ENCODE measurements at places on chromosomes 6 and 20. TPM values are rescaled to one million over a fixed set of nuclear protein-coding genes. Genes with fewer than 3 reads are reported as not detected.

DNA sequence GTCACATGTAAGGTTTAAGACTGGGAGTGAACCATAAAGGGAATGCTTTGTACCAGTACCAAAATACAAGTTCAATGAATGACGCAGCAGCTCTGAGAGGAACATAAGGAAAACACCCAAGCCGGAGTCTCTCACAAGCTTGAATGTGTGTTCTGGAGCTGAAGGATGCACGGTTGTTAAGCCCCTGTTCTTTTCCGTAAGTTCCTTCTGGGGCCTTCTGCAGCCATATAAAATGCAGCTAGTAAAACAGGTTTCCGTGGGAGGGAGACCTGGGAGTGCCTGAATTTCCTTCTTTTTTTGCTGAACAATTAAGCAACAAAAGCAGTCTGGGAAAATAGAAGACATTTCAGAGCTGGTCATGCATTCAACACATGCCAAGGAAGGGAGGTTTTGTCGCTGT is 73.2 kb upstream of the JAG1 start:
- DNase-seq = no peak

DNA sequence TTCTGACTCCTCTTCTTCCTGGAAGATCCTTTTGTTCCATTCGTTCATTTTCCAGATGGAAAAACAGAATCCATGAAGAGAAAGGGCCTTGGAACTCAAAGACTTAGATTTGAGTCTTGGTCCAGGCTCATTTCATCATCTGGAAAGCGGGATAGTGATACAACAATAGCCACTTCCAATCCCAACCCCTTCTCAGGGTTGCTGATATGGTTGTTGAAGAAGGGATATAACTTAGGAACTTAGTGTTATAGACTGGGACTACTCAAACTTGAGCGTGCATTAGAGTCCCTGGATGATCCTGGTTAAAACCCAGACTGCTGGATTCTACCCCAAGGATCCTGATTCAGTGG is 1.3 kb downstream of the GDAP1L1 start:
- no peak for DNase-seq

DNA sequence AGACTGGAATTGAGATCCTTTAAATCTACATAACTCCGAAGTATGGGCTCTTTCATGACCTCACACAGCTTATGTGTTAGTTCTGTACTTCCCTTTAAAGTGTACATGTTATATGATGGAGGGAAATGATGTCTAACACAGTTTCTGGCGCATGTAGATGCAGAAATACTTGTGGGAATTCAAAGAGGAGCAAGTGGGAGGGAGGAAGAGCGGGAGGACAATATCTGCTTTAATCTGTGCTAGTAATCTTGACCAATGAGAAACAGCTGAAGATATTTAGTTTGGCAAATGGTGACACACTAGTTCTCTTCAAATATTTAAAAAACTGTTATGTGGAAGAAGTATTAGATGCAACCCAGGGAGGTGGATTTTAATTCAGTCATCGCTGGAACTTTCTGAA is 62.9 kb upstream of the PLEKHG1 start:
- DNase-seq = no peak

DNA sequence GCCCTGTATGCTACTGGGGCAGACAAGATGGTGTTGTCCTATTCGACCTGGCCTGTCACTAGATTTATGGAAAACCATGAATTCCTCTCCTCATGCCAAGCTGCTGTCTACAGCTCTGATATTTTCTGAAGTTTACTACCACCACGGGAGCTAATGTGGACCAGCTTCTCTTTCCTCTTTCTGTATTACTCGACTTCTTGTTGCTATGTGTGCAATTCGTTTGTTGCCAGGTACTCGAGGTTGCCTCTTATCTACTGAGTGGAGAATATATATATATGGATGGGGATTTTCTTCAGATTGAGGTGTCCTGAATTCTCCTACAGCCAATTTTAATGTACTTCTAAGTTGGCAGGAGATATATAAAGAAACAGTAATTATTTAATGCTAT is 34.7 kb downstream of the MAN1A1 start:
- DNase-seq = no peak

DNA sequence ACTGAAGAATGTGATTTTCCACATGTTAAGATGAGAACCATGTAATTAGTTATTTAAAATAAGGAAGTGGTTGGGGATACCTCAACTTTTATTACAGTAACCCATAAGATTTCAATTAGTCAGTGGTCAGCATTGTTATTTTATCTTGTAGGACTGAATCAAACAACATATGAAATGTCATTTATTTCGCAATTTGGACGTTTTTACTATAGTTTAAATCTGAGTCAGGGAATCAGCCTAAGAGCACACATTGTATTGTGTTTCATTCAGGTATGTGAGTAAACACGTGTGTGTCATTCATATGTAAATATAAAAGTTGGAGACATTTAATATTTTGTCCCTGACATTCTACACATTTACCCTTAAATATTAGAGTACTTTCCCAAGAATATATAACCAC is 1418.7 kb downstream of the GRIK2 start:
- no peak for DNase-seq

- DNase-seq = no peak
These were observed 207.2 kb downstream of the CD109 start for GRCh38 chr6:73903155-73903554.

GRCh38 chr6:163133017-163133416 is 281.5 kb upstream of the QKI start:
- no peak for DNase-seq

GRCh38 chr20:57425150-57426013 is 34.2 kb downstream of the RBM38 start:
- DNase-seq = no peak

DNA sequence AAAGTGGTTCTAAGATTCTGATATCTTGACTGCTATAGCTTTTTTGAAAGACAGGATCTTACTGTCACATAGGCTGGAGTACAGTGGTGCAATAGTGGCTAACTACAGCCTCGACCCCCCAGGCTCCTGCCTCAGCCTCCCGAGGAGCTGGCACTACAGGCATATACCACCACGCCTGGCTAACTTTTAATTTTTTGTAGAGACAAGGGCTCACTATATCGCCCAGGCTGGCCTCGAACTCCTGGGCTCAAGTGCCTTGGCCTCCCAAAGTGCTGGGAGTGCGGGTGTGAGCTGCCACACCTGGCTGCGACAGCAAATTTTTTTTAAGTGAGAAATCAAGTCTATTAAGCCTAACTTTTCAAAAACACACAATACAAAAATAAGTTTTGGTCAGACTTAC is 106.6 kb downstream of the NOL4L start:
- no peak for DNase-seq

DNA sequence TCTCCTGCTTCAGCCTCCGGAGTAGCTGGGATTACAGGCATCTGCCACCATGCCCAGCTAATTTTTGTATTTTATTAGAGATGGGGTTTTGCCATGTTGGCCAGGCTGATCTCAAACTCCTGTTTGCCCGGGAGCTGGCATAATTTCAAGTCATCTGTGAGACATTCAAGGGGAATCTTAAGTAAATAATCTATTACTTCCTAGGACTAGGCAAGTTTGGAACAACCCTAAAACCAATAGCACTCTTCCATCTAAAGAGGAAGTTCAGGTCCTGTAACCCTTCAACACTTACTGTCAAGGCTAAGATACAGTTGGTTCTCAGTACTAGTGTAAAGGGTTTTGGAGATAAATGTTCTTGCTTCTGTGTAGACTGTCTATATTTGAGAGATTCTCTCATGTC is 267.8 kb upstream of the IRAK1BP1 start:
- DNase-seq = no peak

DNA sequence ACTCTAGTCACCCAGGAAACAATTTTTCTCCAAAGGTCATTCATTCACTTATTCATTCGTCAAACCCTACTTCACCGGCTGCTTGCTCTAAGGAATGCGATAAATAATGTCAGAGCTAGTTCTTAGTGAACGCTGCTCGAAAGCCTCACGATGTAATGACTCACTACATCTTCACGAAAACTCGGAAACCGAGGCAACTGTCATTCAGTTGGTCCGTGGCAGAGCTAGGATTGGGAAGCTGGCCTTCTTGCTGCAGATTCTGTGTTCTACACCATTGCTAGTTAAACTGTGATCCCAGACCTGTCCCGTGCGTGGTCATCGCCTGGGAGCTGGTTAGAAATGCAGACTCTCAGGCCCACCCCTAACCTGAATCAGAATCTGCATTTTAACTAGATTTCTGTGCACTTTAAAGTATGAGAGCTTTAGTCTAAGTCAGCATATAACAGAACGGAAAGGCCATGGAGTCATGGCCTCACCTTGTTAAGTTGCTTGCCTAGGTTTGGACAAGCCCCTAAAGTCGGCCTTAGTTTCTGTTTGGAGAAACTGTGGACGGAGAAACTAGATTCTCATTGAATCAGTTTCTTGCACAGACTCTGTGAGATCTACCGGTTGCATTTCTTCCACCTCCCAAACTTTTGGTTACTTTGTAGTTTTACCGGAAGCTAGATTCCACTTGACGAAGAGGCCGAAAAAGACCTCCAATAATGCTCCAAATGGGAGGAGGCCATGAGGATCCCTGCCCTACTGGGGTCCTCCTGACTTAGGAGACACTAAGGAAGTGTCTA is 651 bp upstream of the CCND3 start:
- no peak for DNase-seq

DNA sequence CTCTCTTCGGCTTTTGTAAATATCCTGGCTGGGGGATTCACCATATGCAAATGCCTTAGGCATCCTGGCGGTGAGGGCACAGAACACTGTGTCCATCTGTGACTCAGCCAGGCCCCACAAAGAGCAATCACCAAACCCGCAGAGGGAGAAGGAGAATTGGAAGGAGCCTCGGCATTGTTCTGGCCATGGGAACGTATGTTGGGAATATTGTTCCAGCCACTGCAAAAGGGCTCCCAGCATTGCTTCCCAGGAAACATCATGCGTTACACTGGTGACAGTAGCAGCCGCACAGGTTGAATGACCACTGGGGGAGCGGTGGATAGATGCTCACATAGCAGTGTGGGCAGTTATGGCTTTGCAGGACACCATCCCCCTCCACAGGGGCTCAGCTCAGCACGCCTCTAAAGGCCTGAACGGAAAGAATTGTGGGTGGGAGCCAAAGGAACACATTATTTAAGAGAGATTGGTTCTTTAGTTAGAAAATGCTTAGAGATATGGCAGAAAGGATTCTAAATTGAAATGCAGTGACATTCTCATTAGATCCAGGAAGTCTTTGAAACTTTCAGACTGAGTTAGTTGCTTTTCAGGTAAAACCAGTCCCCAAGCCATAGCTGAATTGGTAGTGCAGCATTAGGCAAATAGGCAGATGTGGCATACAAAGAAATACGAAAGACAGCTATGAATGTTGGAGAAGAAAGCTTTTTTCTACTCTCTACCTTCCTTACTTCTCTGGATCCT is 104.3 kb downstream of the RNF144B start:
- DNase-seq = no peak

DNA sequence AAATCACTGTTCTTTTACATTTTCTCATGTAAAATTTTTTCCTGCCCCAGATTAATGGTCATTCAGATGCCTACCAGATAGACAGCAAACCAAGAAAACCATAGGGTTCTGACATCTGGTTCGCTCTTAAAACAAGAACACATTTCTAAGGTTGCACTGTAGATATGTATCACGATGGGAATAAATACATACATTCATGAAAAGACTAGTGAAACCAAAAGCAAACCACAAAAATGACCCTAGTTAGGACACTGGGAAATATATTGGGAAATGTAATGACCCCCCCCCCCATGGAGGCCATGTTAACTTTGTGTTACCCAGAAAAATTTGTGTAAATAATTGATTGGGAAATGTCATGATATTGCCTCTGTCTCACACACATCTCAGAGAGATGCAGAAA is 37.5 kb downstream of the MTFR2 start:
- no peak for DNase-seq

- DNase-seq = no peak
These were observed 710 bp downstream of the BTBD9 start for GRCh38 chr6:38638941-38639497.

Gene SLC17A3
- not detected for total RNA-seq

GRCh38 chr6:142984386-142984785 is 39.4 kb upstream of the HIVEP2 start:
- DNase-seq = no peak

- DNase-seq = no peak
These were observed 1.0 kb downstream of the SRXN1 start for GRCh38 chr20:651713-652614.

GRCh38 chr6:159753081-159753872 is 8.6 kb upstream of the ACAT2 start:
- DNase-seq = no peak

Gene GABRR1
- total RNA-seq = not detected

GRCh38 chr6:13615792-13616120 is 621 bp downstream of the NOL7 start:
- peak; percentile 30 for DNase-seq

DNA sequence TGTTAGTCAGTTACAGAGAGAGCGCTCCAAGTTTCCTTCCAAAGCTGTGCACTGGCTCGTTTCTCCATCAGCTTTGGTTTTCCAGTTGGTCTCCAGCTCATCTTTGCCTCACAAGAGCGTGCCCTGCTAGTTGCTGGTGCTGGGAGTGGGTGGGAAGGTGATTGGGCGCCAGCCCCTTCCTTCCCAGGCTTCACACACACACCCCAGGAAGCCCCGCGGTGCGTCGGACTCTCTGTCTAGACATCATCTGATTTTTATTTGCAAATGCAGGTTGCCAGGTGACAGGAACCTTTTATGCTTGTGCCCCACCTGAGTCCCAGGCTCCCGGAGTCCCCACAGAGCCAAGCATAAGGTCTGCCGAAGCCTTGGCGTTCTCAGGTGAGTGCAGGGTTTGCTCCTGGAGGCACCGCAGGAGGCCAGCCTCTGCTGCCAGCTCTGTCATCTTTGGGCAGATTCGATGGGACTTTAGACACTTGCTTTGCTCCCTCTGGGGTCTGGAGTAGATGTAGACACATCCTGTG is 7.1 kb downstream of the IRF4 start:
- DNase-seq = no peak

Gene ENTPD6
- total RNA-seq = 70.0 TPM

DNA sequence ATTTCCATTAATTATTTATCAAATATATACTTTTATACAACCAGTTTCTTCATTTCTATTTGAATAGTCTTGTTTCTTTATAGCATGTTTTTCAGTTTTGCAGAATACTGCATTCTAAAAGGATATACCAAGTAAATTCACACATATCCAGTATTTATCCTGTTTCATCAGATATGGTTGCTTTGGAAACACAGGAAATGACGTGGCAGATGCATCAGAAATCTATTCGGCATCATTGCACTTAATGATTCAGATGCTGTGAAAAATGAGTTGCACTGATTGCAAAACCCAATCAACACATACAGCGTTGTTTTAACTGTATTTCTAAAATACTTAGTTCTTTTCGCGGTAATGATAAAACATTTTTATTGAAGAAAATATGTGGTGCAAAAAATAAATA is 594.9 kb downstream of the CDH26 start:
- no peak for DNase-seq

- no peak for DNase-seq
These were observed 127.4 kb downstream of the GJA10 start for GRCh38 chr6:90021711-90022110.

- DNase-seq = no peak
These were observed 23.0 kb downstream of the RALY start for GRCh38 chr20:34016736-34017135.

Gene WFDC12
- not detected for total RNA-seq

Gene POM121L2
- not detected for total RNA-seq

- no peak for DNase-seq
These were observed 5.6 kb downstream of the VGLL2 start for GRCh38 chr6:117270843-117271507.

GRCh38 chr6:15773806-15774410 is 111.1 kb upstream of the DTNBP1 start:
- DNase-seq = no peak

All from neural crest cell (in vitro differentiated cells).